ENCODE measurements at places on chromosomes 16 and 17.

- DNase-seq: no peak
Measured at GRCh38 chr16:76450890-76451289, 173.7 kb downstream of the CNTNAP4 start.

DNA sequence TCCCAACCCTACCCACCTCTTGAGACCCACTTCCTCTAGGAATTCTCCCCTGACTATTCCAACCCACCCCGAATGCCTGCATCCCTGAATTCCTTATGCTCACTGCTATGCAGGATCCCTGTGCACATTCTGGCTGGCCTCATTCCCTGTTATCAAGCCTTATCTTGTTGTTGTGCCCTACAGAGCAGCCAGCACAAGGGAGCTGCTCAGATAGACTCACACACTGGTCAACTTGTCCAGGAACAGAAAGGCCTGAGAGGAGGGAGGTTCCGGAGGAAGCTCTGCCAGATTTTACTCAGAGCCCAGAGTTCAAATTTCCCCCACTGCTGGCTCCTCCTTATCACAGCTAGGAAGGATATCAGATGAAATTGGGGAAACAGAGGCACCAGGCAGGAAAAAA lies 24.8 kb upstream of the MYO18A start:
- DNase-seq: no peak

DNA sequence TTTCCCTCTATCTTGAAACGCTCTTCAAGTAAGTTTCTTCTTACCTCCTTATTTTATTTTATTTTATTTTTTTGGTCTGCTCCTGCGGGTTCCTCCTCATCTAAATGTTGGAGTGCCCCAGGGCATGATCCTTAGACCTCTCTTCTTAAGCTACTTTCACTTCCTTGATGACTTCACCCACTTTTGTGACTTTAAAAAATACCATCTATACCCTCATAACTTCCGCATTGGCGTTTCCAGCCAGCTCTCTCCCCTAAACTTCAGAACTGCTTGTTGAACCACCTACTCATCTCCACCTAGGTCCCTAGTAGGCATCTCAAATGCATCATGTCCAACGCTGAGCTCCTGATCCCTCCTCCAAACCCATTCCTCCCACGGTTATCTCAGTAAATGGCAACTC lies 51.4 kb upstream of the NFAT5 start:
- DNase-seq: no peak

- DNase-seq: no peak
Measured at GRCh38 chr16:933581-933980, 37.2 kb downstream of the LMF1 start.

GRCh38 chr16:24815021-24815420 lies 30.7 kb upstream of the SLC5A11 start:
- DNase-seq: no peak

DNA sequence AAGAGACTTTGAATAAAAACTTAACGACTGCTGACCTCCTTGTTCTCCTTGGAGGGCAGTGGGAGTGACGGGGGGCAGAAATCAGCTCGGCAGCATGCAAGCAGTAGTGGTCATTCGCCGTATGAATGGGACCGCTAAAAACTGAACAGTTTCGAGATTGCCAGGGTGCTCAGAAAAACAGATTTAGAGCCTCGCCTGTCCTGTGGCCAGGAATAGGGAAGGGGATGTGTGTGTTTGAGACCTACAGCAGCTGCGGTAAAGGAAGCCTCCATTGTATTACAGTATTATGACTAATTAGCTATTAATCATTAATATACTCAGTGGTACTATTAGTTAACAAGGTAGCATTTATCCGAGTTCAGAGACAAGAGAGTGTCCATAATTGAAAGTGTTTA lies 670 bp upstream of the ZNF652 start:
- DNase-seq: no peak

DNA sequence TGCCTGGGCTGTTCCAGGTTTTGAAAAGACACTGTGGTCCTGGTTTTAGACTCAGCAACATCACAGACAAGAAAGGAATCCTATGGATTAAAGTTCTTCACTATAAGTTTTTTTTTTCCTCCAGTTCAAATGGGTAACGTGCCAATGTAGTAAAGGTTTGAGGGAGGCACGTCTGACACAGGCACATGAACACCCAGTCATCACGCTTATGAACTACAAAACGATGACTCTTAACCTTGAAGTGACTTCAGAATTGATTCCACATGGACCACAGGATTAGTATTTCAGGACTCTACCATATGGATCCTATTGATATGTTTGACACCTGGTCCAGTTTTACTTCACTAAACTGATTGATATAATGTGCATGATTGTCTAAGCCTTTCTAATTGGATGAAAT lies 2.3 kb downstream of the PRMT7 start:
- no peak for DNase-seq

GRCh38 chr17:2481760-2482159 lies 29.9 kb downstream of the METTL16 start:
- no peak for DNase-seq

Data from H7 (cell line).